Activated CD4-positive, alpha-beta memory T cell treated with anti-CD3 and anti-CD28 coated beads for 36 hours (primary cell): ENCODE measurements at places on chromosomes 2 and 18.

DNA sequence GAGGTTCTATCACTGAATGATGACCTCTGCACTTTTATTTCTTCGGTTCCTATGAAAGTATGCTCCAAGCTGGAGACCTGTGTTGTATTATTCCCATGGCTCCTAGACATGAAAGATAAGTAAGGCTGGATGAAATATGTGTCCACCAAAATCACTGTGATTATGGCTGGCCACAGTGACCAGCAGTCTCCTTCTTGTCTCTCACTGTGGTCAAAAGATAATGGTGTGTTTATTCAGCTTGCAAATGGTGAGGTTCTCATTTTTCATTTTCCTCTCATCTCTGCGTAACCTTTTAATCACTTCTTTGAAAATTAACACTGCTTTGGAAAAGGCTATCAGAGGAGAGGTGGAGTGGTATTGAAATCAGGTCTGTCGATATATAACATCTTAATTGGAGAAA, 107.8 kb upstream of the DAPL1 start:
- no peak for DNase-seq

DNA sequence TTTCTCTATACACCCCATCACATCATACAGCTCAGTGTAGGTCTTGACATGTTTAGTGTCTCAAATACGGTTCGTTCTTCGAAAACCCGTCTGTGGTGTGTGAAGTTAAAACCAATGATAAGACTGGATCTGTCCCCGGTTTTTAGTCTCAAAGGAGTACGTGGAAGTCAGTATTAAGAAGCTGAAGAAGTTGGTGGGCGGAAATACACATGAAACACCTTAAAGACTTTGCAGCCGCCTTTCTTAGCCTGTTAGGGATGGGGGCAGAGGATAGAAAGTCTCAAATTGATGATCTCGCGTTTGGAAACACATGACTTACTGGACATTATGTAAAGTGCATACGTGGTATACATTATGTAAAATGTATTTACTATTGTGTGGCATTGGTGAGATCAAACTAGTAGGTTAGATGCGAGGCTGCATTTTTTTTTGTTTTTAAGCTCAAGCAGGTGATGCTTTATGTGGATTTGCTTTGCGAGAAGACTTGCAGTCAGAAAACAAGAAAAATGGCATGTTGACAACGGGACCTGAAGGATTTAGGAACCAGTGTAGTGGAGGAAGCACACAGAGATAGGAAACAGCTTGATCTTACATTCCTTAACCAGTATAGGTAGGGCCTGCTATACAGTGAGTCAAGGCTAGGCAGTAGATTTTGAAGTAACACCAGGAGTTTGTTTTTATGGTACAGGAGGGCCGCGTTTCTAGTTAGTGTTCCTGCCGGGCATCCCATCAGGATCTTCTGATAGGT, 1.2 kb downstream of the CNOT11 start:
- no peak for DNase-seq

- DNase-seq: no peak
Measured at GRCh38 chr2:71064754-71065621, 3.5 kb upstream of the NAGK start.

GRCh38 chr2:47194410-47194809, 39.3 kb upstream of the STPG4 start:
- DNase-seq: no peak

- no peak for DNase-seq
Measured at GRCh38 chr18:12248926-12249720, 5.0 kb upstream of the CIDEA start.

DNA sequence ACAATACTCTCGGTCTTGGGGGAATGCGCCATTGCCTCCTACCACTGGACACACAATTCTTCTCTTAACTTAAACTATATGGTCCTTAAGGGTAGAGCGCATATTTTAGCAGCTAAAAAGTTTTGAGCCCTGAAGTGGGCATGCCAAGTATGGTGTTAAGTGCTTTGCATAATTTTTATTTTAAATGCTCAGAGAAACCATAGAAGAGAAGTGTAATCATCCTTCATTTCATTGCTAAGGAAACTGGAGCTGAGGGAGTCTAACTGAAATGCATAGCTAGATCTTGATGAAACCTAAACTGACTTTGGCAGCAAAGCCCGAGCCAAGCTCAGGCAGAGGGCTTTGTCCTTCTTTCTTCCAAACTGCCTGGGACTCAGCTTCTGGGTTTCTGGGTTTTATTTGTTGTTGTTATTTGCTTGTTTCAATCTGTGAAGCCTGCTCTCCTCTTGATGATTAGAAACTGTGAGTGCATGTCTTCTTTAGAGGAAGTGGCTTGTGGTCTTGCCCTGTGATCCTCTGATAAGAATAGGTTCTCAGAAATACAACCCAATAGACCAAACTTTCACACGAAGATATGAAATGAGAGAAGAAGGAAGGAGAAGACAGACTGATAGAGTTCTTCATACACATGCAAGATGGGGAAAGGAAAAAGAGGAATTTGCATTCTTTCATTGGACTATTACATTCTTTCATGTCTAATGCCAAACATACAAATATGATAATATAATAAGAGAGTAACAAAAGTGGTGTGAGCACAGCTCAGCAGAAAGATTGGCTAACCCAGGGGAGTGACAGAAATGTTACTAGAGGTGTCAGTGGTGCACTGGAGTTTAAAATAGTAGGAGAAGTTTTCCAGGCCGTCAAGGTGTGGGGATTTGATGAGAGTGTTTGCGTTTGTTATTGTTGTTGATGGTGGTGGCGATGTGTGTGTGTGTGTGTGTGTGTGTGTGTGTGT, 7.5 kb upstream of the RNF144A start:
- DNase-seq: peak; percentile 48

- no peak for DNase-seq
Measured at GRCh38 chr18:4599312-4599711, 144.2 kb upstream of the DLGAP1 start.

DNA sequence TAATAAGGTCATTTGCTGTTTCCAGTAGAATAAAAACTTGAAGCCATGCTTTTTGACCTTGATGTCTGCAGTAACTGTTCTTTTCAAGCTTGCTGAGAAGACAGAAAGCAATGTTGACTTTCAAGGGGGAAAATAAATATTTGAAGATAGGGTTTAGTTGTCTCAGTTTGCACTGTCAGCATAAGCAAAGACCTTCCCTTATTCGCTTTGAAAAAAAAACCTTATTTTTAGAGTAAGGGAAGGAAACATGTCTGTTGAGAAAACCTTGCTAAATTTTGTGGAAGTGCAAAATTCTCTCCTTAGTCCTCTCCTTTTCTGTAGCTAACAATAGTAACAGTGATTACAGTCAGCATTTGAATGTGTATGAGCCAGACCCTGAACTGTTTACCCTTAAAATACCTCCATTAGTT, 43.1 kb downstream of the MAP4K4 start:
- DNase-seq: no peak

- DNase-seq: no peak
Measured at GRCh38 chr2:85132397-85132796, 795 bp upstream of the TCF7L1 start.

DNA sequence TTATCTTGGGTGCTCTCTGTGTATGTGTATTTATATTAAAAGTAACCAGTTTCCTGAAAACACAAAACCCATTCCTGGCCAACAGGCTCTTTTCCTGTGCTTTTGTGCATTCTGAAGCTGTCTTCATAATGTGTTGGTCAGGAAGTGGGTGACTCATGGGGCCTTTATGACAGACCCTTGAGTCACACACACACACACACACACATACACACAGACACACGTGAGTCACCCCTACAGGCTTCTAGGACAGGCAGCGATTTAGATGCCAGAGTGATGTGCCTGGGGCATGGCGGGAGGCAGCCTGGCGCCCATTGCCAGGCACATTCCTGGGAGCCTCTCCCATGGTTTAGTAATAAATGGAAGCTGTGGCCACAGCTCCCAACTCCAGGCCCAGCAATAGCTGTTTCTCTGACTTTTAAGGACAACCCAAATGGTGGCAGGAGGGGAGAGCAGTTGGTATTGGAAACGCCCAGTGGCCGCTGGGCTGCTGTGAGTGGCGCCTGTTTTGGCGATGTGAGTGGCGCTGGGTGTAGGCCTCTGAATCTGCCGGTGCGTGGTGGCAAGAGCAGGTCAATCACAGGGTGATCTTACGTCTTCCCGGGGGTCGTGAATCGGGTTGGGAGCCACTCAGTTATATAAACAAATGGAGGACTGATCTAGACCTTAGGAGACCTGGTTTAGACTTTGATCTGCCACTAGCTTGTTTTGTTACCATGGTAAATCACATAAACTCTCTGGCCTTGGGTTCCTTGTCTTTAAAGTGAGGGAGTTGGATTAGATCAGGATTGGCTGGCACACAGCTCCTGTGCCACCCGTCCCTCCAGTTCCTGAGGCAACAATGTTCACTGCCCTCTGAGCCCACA, 150.7 kb upstream of the DLX2 start:
- DNase-seq: peak; percentile 71
